ENCODE measurements at places on chromosomes 1 and 21. TPM values are rescaled to one million over a fixed set of nuclear protein-coding genes. Genes with fewer than 3 reads are reported as not detected.

- DNase-seq: no peak
Observed at GRCh38 chr21:45090966-45091365, 16.6 kb downstream of the ADARB1 start.

DNA sequence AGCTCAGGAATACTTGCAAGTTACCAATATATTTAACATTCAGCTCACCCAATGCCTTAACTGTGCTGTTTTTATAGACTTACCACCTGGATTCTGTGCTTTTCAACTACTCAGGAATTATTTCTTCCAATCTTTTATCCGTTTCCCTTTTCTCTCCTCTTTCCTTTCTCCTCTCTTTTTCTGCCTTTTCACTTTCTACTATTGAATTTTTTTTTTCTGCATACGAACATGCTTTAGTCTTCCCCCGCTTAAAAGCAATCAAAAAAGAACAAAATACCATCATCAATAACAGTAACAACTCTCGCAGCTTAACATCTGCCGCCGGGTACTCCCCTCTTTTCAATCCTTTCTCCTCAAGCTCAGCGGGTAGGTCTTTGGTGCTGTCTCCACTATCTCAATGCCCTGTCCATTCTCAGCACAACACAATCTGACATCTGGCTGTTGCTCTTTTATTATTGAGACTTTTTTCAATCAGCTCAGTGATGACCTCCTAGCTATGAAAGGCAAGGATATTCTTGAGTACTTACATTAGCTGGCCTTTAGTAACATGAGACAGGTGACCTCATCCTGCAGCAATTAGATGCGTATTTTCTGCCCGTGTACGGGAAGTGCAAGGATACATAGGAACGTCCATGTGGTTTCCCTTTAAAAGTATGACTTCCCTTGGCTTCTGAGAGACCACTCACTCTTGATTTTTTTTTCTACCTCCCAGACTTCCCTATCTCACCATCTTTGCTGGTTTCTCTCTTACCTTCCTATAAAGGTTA is 40.2 kb upstream of the SIPA1L2 start:
- no peak for DNase-seq

The RIPPLY3 gene
- polyA plus RNA-seq: not detected

DNA sequence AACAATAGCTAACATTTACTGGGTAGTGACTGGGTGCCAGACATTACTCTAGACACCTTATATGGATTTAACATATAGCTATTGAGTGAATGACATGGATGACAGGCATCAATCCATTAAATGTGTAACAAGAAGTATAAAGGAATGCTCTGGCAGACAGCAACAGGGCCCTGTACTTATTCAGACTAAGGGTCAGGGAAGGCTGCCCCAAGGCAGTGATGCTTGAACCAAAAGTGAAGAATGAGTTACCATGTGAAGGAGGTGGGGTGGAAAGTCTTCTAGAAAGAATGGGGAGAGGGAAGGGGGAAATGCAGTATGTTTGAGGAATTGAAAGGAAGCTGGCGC is 8.3 kb upstream of the PTPRF start:
- no peak for DNase-seq

DNA sequence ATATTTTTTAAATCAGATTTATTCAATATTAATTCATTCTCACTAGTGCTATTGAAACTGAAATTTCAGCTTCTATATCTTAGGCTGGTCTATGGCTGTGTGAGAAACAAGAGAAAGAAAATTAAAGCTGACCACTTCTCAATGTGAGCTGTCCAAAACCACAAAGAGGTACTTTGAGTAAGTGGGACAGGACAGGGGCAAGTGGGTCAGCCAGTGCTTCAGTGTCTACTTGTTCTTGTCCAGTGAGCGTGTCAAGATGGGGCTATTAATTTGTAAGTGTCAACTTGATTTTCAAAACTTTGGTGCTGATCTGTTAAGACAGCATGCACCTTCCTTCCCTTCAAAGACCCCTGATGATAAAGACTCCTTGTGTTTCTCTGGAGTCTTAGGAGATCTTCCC is 533.9 kb downstream of the PLPP3 start:
- no peak for DNase-seq

DNA sequence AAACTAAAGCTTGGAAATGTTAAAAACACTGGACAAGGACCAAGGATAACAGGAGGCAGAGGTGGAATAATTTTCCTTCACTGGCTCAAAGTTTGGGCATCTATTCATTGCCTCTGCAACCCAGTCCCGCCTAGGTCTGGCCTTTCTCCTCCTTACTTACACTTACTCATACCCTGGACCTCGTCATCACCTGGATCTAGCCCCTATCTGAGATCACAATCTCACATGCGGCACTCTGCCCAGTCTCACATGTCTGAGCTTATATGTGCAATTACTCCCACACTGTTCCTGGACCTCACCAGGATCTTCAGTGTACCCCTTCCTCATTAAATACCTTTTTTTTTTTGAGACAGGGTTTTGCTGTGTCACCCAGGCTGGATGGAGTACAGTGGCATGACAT is 37.6 kb downstream of the NVL start:
- no peak for DNase-seq

The PPIAL4G gene
- polyA plus RNA-seq: not detected

- no peak for DNase-seq
Observed at GRCh38 chr21:41369920-41370839, 8.4 kb downstream of the MX2 start.

- no peak for DNase-seq
Observed at GRCh38 chr1:15678578-15678977, 5.5 kb upstream of the PLEKHM2 start.
